ENCODE measurements at places on chromosomes 6 and 20. TPM values are rescaled to one million over a fixed set of nuclear protein-coding genes. Genes with fewer than 3 reads are reported as not detected.

Gene VARS1
- 68.7 TPM for total RNA-seq

Gene GJA10
- total RNA-seq: not detected

Gene ARFGEF3
- total RNA-seq: 1.7 TPM

Gene INSM1
- not detected for total RNA-seq

Gene TPX2
- total RNA-seq: 104 TPM

Gene ANKRD66
- not detected for total RNA-seq

Gene PNLDC1
- not detected for total RNA-seq

Gene NRN1
- 0.11 TPM for total RNA-seq

Gene TRIM40
- not detected for total RNA-seq

Gene PDE7B
- 2.5 TPM for total RNA-seq

Gene CBFA2T2
- total RNA-seq: 4.3 TPM

Gene CCN2
- 18.2 TPM for total RNA-seq

Gene GRM1
- total RNA-seq: not detected

Gene STMND1
- not detected for total RNA-seq

Gene SOX4
- total RNA-seq: 26.0 TPM

Gene BPIFB2
- total RNA-seq: not detected

Gene AVP
- not detected for total RNA-seq

Gene WFDC12
- total RNA-seq: not detected

Gene ZNF831
- not detected for total RNA-seq

Gene DZANK1
- total RNA-seq: 1.5 TPM

Gene NHLRC1
- total RNA-seq: 2.7 TPM

Gene BPIFB1
- total RNA-seq: not detected

Gene TRIM31
- total RNA-seq: not detected

Gene ERVFRD-1
- total RNA-seq: 0.12 TPM

Gene TAP1
- 39.5 TPM for total RNA-seq

Gene DEFB132
- not detected for total RNA-seq

Gene NFS1
- total RNA-seq: 28.0 TPM

Gene RIMS1
- total RNA-seq: 0.33 TPM

All from uterine smooth muscle cell (primary cell).